Fibroblast of pulmonary artery (primary cell): ENCODE measurements at places on chromosomes 16 and 17.

DNA sequence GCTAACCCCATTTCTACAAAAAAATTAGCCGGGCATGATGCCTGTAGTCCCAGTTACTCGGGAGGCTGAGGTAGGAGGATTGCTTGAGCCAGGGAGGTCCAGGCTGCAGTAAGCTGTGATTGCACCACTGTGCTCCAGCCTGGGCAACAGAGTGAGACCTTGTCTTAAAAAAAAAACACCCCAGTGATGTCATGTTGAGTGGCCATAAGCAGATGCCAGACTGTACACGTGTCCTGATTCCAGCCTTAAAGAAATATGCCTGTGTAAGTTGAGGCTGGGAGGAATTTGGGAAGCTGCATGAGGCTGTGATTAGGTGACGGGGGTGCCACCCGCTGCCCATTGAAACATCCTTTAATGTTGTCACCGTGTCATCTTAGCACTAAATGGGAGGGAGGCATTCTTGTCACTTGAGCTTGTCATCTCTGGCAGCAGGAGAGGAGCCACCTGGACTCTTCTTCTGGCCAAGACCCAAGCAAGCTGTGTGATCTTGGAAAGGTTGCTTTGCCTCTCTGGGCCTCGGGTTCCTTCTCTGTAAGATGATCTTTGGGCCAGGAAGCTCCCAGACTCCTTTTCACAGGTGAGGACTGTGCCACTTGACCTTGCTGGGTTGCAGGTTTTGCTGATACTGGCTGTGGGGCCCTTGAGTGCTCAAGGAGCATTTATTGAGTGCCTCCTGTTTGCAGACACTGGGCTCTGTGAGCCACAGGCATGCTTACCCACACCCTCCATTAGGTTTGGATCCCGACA lies 98.3 kb upstream of the CIBAR2 start:
- peak; percentile 82 for DNase-seq

DNA sequence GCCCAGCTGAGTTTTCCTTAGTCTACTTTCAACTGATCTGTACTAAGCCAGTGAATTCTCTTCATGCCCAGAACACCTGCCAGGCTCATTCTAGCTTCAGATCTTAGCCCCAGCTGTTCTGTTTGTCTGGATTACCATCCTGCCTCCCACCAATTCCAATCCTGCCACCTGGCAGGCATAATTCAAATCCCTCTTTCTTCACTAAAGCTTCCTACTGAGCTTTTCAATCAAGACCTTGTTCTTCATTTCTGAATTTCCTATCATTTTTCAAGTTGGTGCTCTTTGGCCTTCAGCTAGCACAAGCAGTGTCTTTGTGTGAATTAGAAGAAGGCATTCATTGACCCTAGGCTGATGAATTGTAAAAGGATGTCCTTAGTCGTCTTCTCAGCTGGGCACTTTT lies 357.6 kb downstream of the UTP18 start:
- no peak for DNase-seq

GRCh38 chr17:75843577-75844529 lies at the start of gene UNC13D:
TSS of gene UNC13D (minus strand) at chr17:75844404. CDS start at chr17:75844337, 67 bp downstream.
- no peak for DNase-seq

DNA sequence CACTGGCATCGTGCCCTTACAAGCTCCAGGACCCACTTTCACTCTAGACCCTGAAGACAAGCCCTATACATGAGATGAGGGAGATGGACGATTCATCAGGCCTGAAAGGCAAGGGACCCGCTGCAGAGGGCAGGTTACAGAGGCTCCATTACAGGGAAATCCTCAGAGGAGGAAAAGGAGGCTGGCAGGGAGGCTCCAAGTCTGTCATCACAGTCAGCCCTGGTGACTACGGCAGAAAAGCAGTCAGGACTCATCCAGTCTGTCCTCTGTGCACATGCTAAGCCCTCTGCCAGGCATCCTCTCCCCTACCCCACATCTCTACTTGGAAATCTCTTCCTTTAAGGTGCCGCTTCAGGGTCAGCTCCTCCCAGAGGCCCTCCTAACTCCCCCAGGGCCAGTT lies 197.7 kb upstream of the CDH5 start:
- DNase-seq: no peak

DNA sequence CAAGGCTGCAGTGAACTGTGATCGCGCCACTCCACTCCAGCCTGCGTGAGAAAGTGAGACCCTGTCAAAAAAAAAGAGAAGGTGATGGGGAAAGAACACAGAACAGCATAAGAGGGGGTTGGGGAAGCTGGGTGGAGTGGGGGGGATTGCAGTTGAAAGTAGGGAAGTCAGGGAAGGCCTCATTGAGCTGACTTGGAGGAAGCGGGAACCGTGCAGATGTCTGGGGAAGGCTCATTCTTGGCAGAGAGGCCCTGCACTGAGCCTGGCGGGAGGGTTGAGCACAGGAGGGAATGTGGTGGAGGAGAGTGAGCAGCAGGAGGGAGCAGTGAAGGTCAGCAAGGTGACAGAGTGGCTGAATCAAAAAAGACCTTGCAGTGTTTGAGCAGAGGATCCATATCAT lies 26.9 kb downstream of the IL4R start:
- DNase-seq: no peak

DNA sequence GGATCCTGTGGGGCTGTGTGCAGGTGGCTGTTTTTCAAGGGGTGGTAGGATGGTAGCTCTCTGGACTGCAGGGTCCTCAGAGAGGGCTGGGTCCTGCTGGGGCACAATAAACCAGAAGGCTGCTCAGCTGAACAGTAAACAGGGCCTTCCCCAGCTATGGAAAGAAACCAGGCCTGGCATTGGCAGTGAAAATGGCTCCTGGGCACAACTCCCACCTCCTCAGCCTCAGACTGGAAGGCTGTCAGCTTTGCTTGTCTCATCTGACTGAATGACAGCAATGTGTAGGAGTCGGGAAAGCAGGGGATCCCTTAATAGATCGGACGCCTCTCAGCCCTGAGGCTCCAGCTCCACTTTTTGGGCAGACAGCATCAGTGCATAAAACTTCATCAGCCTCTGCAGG lies 59.8 kb upstream of the NLRP1 start:
- DNase-seq: no peak

- no peak for DNase-seq
Measured at GRCh38 chr16:12433691-12434390, 369.8 kb downstream of the CPPED1 start.

DNA sequence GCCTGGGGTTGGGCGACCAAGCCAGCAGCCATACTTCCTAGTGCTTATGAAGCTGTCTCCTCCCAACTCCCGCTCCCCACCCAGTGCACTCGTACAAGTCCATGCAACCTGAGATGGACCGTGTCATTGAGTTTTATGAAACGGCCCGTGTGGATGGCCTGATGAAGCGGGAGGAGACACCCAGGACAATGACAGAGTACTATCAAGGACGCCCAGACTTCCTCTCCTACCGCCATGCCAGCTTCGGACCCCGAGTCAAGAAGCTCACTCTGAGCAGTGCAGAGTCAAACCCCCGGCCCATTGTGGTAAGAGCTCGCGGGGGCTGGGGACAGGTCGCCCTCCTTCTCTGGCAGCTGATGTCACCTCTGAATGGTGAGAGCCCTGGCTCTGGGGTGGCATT lies 11.0 kb upstream of the KATNB1 start:
- no peak for DNase-seq

DNA sequence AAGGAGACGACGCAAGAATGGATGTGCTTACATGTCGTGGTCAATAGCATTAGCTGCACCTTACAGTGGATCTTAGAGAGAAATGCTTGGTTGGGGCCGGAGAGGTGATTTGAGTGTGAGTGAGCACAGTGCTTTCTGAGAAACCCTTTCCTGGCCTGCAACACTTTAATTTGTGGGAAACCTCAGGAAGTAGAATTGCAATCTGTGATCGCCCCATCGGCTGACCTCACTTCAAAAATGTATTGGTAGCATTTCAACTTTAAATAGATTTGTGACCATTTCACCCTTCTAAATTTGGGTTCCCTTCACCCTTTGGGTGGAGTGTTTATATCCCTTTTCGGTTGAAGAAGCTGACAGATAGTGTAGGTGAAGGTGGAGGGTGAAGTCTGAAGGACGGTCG lies 13.2 kb downstream of the PRKCB start:
- no peak for DNase-seq

- no peak for DNase-seq
Measured at GRCh38 chr16:12168074-12169000, 191.8 kb downstream of the SNX29 start.

DNA sequence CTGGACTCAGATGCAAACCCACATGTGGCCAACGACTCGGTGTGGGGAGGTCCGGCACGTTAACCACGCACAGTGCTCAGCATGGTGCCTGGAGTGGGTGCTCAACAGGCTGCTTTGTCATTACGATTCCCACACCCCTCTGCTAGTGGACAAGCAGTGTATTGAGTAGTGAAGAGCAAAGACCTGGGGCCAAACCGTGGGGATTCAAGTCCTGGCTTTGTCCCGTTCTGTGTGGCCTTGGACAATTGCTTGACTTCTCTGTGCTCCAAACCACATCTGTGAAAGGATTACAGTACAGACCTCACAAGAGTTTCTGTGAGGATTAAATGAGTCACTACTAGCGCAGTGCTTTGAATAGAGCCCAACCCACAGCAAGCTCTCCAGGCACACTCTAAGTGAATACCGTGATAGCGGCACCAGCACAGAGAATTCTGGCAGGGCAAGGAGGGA lies 33.8 kb downstream of the TRPV2 start:
- DNase-seq: no peak

GRCh38 chr16:12120217-12120981 lies 143.9 kb downstream of the SNX29 start:
- peak; percentile 78 for DNase-seq

DNA sequence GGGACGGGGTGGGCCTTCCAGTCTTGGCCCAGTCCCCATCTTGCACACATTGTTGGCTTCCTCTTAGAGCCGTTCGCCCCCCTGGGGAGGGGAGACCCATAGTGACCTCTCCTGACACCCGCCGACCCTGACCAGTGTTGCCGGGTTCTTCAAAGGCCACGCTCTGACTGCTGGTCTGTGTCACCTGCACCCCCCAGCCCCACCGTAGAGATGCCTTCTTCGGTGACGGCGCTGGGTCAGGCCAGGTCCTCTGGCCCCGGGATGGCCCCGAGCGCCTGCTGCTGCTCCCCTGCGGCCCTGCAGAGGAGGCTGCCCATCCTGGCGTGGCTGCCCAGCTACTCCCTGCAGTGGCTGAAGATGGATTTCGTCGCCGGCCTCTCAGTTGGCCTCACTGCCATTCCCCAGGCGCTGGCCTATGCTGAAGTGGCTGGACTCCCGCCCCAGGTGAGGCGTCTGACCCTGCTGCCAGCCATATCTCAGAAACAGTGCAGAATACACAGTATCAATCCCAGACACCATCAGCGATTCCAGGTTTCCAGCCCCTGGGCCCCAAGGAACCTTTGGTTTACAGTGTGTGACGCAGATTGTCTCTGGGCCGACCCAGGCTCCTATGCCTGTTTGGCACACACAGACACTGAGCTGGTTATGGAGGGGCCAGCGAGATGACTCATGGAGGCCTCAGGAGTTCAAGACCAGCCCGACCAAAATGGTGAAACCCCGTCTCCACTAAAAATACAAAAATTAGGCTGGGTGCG lies 1.3 kb downstream of the SLC26A11 start:
- no peak for DNase-seq

DNA sequence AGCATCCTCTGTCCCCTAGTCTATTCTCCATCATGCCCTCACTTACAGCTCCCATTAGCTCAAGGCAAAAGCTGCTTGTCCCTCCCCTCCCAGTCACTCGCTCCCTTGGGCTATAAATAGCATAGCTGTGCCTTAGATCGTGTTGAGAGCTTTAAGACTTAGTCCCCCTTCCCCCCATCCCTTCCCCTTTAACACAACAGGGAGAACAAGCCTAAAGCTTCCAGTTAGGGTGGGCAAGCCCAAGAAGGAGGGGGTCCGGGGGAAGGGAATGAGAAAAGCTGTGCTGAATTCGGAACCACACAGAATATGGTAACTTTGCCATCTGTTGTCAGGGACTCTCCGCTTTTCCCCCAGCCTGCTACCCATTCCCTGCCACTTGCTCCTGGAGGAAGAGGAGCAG lies 4.9 kb upstream of the HIGD1B start:
- no peak for DNase-seq
